CD4-positive, alpha-beta T cell treated with Interleukin-4 for 4 hours (primary cell): ENCODE measurements at places on chromosomes 1 and 21.

GRCh38 chr1:12764016-12764415 is 9.5 kb upstream of the PRAMEF12 start:
- DNase-seq, result no peak

- DNase-seq, result no peak
These were observed 10.1 kb upstream of the GUCA2B start for GRCh38 chr1:42142894-42143675.

- no peak for DNase-seq
These were observed 20.7 kb downstream of the FOXO6 start for GRCh38 chr1:41381692-41382479.

GRCh38 chr21:16069178-16070112 is 339.7 kb downstream of the USP25 start:
- no peak for DNase-seq

DNA sequence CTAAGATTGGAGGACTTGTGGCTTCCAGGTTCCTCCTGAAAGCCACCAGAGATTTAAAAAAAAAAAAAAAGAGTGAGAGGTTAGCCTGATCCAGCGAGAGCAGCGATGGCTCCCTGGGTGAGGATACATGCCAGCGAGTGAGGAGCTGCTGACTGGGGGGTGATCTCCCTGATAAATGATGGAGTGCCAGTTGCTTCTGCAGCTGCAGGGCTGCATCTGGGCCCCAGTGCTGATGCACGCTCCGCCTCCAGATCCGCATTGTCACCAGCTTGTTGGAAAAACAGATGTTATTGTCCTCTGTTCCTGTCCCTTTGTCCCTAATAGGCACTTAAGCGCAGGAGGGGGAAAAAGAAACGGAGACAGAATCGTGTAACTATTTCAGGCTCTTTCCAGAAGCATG is 28.6 kb downstream of the UBIAD1 start:
- no peak for DNase-seq

- no peak for DNase-seq
These were observed 8.2 kb downstream of the GOLPH3L start for GRCh38 chr1:150688763-150689162.

DNA sequence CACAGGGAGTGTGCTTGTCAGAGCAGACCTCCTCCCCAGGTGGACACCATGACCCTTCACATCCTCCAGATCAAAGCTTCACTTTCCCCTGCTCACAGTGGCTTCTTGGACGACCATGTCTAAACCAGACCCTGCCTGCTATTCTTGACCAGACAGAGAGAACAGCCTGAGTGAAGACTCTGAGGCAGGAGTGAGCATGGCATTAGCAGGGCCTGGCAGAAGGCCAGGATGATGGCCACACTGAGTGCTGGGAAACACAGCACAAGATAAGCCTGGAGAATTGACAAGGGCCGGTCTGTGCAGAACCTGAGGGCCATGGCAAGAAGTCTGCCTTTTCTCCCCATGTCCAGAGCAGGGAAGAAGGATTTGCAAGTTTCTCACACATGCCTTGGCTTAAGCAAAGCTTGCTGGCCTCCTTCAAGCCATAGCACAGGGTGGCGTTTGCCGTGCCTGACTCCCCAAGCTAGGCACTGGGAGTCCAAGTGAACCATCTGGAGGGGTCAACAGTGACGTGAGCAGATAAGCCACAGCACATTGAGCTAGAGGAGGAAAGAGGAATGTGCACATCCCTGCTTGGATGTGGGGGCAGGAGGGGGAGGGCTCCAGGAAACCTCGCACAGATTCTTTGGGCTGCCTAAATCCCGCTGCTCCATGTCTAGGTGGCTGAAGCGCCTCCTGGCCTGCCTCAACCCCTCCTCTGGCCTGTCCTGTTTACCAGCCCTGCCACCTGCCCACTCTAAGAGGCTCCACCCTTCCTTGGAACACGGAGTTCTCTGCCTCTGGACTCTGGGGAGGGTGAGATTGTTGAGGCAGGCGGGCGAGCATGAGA is 87.1 kb downstream of the CD58 start:
- DNase-seq, result no peak

- DNase-seq, result no peak
These were observed 315.2 kb downstream of the AJAP1 start for GRCh38 chr1:4969556-4970129.

- no peak for DNase-seq
These were observed 27.2 kb downstream of the RCC2 start for GRCh38 chr1:17412093-17412870.

DNA sequence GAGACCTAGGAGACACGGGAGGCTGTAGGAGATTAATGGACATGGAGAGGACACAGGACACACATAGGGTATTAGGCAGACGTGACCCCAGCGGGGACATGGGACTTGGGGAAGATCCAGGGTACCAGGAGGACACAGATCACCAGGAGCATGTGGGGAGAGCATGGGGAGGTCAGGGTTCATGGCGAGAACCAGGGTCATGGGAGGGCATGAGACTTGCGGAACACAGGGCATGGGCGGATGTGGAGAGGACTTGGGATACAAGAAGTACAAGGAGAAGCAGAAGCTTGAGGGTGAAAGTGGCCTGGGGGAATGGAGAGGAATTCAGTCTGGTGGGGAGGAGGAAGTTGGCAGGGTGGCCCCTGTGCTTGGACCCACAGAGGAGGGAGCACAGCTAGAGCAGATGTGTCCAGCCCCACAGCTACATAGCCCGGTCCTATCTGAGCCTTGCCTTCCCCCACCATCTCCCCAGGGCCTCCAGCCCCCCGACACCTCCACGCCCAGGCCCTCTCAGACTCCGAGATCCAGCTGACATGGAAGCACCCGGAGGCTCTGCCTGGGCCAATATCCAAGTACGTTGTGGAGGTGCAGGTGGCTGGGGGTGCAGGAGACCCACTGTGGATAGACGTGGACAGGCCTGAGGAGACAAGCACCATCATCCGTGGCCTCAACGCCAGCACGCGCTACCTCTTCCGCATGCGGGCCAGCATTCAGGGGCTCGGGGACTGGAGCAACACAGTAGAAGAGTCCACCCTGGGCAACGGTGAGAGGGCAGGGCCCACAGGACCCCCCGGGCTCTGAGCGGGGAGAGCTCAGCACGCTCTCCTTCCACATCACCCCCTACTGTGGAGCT is 12.1 kb downstream of the TIE1 start:
- no peak for DNase-seq

DNA sequence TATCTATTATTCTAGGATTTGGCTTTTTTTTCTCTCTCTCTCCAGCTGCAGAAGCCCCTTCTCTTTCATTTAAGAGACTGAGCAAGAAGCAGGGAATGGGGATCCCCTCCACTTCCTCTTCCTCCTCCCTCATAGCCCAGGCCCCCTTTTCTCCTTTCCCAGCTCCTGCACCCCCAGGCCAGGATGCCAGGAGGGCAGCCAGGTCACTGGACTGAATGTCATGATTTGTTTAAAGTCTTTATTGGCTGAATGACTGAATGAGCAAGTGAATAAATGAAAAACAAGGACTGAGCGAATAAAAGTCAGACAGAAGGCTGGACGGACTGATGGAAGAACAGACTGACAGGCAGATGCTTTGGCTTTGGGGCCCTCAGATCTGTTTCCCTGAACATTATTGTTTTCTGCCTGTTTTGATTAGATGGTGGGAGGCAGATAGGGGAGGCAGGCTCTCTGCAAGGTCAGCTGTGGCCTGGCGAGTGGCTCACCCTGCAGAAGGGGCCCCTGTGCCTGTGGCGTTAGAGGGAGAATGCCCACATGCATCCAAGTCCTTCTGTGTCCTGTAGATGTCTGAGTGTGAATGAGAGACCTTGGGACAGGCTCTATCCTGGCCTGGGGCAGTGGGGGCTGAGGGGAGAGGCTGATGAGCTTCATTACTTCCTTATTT is 20.3 kb upstream of the ADGRB2 start:
- DNase-seq, result no peak

- DNase-seq, result no peak
These were observed 9.1 kb upstream of the SH3D21 start for GRCh38 chr1:36297062-36297461.

GRCh38 chr21:24852610-24853195 is 754.6 kb downstream of the MRPL39 start:
- no peak for DNase-seq

DNA sequence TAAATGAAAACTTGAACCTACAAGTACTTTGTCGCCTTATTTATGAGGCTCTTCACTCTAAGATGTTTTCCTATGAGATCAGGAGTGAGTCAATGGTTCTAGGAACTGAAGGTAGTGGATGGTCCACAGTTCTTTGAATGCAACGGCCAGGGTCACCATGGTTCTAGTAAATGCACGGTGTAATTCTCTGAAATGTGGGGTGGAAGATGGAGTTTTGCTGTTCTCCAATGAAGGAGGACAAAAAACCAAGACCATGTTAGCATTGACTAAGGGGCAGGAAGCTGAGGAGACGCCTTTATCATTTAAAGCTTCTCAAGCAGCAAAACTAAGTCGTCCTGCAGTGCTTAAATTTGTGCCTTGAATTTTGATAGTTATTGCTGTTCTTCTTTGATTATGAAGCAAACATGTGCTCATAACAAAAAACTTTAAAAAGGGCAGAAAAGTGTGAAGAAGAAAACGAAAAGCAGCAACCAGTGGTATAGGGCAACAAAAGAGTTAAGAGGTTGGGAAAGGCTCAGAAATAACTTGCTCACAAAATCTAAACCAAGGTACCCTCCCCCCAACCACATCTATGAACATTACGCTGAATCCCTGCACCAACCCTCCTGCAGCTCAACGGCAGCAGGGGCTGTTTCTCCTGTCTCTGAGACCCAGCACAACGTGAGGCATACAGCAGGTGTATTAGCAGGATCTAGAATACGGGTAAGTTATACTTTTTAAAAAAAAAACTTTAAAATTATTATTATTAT is 85.0 kb downstream of the MRPL37 start:
- DNase-seq, result peak; percentile 43

- no peak for DNase-seq
These were observed 92.2 kb downstream of the GRIK3 start for GRCh38 chr1:36942148-36942547.

DNA sequence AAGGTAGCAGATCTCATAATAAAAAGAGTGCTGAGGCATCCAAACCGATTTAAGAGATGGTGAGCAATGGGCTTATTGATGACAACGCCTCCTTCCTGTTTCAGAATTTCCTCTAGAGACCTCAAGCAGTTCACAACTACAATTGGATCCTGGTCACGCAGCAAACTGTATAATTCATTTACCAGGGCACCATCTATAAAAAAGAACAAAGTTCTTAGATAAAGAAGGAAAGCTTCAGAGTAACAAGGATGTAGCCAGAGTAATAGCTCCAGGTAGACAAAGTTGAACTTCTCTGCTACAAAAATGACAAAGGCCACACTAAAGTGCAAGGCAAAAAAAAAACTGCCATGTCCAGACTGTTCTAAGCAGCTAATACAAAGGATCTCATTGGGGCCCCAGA is 3.4 kb downstream of the AP4B1 start:
- DNase-seq, result peak; percentile 22

GRCh38 chr1:59248758-59249157 is 48.1 kb upstream of the FGGY start:
- DNase-seq, result no peak

DNA sequence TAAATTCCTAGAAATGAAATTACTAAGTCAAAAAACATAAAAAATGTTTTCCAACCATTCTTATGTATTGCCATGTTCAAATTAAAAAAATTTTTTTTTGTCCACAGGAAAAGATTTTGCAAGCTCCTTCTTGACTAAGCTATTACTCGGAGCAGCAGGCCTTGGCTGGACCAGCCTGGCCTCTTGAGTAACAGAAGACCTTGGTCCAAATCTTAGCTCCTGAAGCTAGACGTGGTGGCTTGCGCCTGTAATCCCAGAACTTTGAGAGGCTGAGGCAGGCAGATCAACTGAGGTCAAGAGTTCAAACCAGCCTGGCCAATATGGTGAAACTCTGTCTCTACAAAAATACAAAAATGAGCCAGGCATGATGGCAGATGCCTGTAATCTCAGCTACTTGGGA is 77.6 kb downstream of the CLSTN1 start:
- no peak for DNase-seq

- DNase-seq, result no peak
These were observed 30.0 kb upstream of the SGIP1 start for GRCh38 chr1:66503841-66504470.

GRCh38 chr1:22527122-22527521 is 36.2 kb upstream of the EPHA8 start:
- DNase-seq, result no peak

GRCh38 chr1:43442756-43443155 is 11.0 kb downstream of the HYI start:
- no peak for DNase-seq

DNA sequence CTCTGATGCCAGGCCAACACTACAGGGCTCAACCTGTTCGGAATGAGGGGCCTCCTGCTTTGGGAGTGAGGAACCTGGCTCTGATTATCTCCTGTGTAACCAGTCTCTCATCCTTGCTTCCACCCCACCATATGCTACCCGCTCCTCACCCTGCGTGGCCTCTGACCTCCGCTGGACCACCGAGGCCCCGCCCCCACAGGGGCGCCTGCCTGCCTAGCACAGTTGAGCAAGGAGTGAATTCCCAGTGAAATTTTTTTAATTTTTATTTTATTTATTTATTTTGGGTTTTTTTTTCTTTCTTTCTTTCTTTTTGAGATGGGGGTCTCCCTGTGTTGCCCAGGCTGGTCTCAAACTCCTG is 1.9 kb upstream of the GNB1 start:
- DNase-seq, result no peak

DNA sequence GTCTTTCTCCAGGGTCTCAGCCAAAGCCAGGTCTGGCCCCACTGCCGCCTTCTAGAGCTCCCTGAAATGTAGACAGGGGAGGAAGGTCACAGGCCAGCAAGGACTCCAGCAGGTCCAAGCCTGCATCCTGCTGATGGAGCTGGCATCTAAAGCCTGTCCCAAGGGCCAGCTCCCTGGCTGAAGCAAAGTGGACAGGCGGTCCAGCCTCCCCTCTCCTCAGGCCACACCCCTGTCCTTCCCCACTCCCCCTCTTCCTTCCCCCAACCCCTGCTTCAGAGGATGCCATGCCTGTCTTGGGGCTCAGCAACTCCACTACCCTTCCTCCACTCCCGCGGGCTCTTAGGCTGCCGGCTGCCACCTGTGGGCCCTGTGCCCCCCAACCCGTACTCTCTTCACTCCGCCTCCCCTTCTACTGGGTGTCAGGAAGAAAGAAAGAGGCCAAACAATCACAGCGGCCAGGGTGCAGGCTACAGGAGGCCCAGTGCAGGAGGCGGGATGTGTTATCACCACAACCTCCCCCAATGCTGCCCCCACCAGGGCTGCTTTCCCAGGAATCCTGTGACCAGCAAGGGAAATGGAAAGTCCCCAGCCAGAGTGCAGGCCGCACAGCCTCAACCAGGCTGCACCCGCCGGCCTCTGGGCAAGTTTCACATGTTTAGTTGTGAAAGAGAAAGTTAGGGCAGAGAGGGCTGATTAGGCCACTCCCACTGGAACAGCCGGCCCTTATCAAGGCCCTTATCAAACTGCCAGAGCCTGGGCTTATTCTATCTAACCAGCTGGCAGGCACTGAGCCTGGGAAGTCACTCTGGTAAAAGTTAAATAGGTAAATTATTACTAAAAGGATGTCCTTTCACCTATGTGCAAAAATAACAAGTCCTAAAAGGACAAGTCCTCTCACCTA is 34.1 kb downstream of the ACOT7 start:
- DNase-seq, result peak; percentile 71
